ENCODE measurements at places on chromosomes 1 and 21.

DNA sequence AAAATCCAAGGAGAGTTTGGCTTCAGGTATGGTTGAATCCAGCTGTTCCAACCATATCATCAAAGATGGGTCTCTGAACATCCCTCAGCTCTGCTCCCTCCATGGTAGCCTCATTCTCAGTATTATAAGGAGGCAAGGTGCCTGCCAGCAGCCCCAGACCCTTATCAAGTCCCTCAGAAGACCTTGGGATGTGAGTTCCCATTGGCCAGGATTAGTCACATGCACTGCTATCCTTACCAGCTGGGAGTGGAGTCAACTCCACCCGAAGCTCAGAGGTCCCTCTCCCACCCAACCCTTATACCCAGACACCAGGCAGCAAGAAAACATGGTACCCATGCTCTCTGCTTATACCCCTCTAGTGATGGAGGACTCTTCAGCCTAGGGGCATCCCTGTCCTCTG lies 153.7 kb upstream of the ZBTB40 start:
- no peak for DNase-seq

DNA sequence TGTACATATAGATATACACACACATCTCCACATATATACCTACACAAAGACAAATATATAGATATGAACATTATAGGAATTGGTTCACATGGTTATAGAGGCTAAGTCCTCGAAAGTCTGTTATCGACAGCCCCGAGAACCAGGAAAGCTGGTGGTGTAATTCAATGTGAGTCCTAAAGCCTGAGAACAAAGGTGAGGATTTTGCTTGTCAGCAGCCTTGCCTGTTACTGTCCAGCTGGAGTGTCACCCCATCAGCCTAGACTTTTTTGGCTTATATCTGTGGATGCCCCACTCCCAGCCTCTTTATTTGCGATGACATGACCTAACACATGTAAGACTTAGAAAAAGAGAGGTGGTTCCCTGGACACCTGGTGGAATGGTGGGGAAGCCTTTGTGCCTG lies 97.0 kb downstream of the GIPC2 start:
- DNase-seq, result no peak

DNA sequence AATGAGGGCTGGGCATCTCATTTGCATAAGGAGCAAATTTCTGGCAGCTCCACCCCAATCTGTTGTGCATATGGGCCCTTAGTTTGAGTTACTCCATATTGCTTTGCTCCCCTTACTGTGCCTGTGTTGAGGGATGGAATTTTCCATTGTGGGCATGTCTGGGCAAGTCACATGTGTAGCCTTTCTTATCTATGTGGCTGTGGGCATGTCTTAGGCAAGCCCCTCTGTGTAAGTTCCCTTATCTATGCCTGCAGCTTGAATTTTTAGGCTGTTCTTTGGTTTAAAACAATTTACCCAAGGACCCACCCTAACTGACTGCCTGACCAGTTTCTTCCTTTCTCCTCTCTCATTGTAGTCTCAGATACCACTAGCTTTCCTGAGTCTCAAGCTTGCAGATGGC lies 405.7 kb upstream of the NCAM2 start:
- no peak for DNase-seq

DNA sequence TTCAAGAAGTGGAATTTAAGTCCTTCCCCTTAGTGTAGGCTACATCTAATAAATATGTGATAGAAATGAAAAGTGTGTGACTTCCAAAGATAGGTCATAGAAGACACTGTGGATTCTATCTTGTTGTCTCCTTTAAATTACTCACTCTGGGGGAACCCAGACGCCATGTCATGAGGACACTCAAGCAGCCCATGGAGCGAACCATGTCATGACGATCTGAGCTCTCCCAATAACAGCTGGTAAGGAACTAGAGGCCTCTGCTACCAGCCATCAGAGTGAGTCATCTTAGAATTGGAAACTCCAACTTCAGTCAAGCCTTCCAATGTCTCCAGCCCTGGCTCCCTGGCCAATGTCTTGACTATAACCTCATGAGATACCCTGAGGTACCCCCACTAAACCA lies 6.3 kb downstream of the COA7 start:
- DNase-seq, result no peak

GRCh38 chr1:228084325-228084724 lies 1.8 kb downstream of the ARF1 start:
- DNase-seq, result no peak

GRCh38 chr1:111904478-111905218 lies 84.8 kb downstream of the KCND3 start:
- no peak for DNase-seq

GRCh38 chr1:235108185-235108593 lies 20.4 kb downstream of the TOMM20 start:
- no peak for DNase-seq

GRCh38 chr1:150753416-150753815 lies 12.2 kb downstream of the CTSS start:
- no peak for DNase-seq

- no peak for DNase-seq
Observed at GRCh38 chr1:33086384-33086850, 5.5 kb downstream of the AZIN2 start.

DNA sequence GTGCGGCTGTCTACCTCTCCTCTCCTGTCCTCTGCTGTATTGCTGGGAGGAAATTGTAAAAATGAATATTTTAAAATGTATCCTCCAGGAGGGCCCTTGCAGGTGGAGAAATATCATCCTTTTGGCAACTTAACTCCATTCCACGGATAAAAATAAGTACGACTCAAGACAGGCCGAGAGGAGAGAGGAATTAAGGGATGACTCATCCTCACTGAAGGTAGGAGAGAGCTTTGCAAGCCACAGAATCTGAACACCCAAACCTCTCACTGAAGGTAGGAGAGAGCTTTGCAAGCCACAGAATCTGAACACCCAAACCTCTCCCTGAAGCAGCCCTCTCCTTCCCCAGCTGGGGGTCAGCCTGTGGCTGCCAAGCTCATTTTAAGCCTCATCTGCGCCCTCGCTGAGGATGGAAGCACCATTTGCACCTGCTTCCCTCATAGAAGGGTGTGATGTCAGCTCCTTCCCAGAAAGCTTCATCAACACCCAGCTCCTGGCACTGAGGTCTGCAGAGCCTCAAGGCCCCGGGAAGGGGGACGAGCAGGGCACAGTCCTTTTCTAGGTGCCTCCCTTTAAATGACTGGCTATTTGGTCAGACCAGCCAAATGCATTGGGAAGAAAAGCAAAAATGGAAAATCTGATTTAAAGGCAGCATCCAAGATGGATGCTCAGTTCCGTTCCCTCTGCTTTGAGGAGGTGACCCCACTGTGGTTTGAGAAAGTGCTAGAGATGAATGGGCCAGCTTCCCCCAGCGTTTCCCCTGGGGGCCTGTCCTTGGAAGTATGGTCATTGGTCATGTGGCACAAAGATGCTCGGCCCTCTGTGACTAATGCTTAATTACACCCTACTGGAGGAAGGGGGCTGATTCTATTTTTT lies 12.9 kb upstream of the SELENON start:
- no peak for DNase-seq

GRCh38 chr1:219523411-219523810 lies 89.5 kb downstream of the ZC3H11B start:
- no peak for DNase-seq

DNA sequence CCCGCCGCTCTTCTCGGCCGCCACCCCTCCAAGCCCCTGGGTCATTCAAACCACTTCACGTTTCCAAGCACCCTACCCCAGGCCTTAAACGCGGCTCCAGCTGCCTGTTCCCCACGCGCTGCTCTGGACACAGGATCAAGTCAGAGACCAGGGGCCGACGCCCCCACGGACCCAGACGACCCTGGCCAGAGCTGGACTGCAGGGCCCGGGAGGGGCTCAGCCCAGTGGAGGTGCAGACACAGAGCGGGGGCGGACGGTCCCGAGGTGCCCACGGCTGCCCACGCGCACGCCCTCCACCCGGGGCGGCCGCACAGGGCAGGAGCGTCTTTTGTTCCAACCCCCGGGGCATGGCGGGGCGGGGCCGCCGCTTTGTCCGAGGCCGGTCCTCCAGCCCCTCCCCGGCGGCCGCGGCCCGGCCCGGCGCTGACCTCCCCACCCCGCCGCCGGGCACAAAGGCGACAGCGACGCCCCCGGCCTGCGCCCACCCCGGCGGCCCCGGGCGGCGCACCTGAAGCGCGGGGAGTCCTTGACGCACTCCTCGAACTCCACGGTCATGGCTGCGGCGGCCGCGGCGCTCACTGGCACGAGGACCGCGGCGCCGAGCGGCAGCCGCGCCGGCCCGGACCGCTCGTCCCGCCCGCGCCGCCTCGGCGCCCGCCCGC lies 338 bp downstream of the ACAP3 start:
- no peak for DNase-seq

GRCh38 chr1:147377263-147378246 lies 135.1 kb downstream of the CHD1L start:
- no peak for DNase-seq

- DNase-seq, result no peak
Observed at GRCh38 chr1:33281554-33282303, 25.4 kb downstream of the ZNF362 start.

- DNase-seq, result no peak
Observed at GRCh38 chr1:173330149-173330951, 123.2 kb upstream of the TNFSF4 start.

GRCh38 chr1:182056601-182057366 lies 4.7 kb downstream of the ZNF648 start:
- DNase-seq, result no peak

- no peak for DNase-seq
Observed at GRCh38 chr1:160256396-160257046, 5.8 kb downstream of the DCAF8 start.

GRCh38 chr1:237938068-237938467 lies 47.3 kb upstream of the ZP4 start:
- DNase-seq, result no peak

- DNase-seq, result no peak
Observed at GRCh38 chr1:82731216-82731615, 930.5 kb downstream of the ADGRL2 start.

GRCh38 chr21:32909393-32909792 lies 116.3 kb upstream of the OLIG2 start:
- DNase-seq, result no peak

DNA sequence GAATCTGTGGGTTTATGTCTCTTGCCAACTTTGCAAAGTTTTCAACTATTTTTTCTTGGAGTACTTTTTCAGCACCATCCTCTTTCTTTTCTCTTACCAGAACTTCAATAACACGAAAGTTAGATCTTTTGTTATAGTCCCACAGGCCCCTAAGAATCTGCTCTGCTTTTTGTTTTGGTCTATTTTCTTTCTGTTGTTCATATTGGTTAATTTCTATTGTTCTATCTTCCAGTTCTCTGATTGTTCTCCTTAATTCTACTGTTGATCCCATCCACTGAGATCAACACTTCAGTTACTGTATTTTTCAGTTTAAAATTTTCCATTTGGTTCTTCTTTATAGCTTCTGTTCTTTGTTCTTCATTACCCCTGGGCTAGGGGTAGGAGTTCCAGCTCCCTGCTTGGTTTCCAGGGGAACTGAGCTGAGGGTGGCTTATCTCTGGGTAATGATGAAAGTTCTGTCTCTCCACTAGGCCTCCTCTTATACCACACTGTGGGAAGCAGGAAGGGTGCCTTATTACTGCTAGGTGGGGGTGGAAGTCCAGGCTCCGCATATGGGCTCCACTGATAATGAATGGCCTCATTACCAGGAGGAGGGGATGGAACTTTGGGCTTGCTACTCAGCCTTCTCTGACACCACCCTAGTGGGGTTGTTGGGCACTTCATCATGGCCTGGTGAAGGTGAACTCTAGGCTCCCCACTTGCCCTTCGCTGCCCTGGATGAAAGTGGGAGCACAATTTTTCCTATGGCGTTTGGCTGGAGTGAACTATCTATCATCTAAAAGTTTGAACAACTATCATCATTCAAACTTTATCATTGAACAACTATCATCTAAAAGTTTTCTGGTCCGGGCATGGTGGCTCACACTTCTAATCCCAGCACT lies 39.3 kb downstream of the NAV1 start:
- DNase-seq, result no peak

- no peak for DNase-seq
Observed at GRCh38 chr1:182771187-182771984, 18.2 kb upstream of the NPL start.

- no peak for DNase-seq
Observed at GRCh38 chr21:42093991-42094421, 22.9 kb downstream of the UMODL1 start.

DNA sequence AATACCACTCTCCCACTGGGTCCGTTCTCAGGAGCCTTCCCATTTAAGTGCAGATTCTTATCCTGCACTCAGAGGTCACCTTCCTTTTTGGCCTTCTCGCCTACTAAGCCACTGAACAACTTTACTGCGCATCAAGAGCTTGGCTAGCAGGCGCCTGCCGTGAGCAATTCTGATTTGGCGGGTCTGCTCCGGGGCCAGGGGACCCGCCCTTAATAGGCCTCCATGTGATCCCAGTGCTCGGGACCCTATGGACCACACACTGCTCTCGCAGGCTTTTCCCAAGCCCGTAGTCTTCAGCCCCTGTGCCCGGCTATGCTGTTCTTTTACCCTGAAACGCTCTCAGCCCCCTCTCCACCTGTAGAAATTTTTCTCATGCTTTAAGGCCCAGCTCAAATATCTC lies 45.1 kb downstream of the BCL9 start:
- no peak for DNase-seq

DNA sequence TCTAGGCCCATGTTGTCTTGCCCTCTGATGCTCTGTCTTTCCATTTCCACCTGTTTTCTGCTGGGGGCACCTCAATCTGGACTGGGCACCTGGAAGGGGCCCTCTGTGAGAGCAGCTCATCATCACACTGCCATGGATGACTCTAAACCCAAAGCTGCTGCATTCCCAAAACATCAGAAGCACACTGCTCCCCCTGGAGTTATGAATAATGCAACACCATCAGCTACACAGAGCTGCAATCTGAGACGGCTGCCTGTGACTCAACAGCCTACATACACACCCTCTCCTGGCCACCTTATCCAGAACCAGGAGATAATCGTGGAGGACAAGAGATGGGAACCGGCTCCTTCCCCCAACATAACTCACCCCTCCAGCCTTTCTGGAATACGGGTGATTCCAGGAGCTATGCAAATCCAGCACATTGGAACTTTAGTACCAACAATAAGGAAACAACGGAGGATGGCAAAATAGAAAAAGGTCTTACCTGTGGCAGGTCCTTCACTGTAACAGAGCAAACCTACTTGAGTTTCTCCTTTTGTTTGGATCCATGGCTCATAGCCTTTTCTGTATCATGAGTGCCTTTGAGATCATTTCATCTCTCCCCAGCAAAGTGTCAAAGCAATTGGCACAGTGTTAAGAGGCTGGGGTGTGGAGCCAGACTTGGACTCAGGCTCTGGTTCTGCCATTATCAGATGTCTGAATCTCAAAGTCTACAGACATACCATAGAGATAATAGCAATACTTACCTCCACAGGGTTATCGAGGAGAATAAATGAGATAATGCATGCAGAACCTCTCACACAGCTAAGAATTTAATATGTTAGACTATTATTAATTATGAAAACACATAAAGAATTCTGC lies 29.3 kb downstream of the AK2 start:
- DNase-seq, result no peak

- peak; percentile 57 for DNase-seq
Observed at GRCh38 chr21:41868062-41868710, 11.0 kb downstream of the PRDM15 start.
